A549 (cell line): ENCODE measurements at places on chromosomes 1 and 21. TPM values are rescaled to one million over a fixed set of nuclear protein-coding genes. Genes with fewer than 3 reads are reported as not detected.

Gene GPBP1L1
- polyA plus RNA-seq: 47.7 to 50.9 TPM (median 50.5 TPM) in 3 replicates

Gene FCGR3A
- polyA plus RNA-seq: not detected in 3 replicates

DNA sequence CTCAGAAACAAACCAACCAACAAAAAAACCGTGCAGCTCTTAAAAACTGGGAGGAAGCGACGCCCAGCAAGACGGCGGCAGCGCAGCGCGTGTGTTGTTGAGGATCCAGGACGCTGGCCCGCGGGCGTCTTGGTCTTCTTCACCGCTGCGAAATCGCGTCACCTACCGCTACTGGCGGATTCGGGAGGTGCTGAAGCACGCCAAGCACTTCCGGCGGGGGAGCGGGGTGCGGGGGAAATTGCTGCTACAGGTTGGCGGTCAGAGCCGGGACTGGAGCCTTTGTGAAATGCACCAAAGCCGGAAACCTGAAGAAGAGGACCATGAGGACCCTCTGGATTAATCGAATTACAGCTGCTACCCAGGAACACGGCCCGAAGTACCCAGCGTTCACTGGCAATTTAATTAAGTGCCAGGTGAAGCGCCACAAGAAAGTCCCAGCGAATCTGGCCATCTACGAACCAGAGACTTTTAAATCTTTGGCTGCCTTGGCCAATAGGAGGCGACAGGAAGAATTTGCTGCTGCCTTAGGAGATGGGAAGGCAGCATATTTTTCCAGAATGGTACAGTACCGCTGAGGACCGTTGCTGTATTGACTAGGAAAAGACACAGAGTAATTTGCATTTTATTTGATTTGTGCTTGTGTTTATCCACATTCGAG, 11.9 kb upstream of the RIPPLY3 start:
- DNase-seq: no peak

GRCh38 chr1:15261155-15262002, 14.4 kb downstream of the FHAD1 start:
- DNase-seq: no peak

DNA sequence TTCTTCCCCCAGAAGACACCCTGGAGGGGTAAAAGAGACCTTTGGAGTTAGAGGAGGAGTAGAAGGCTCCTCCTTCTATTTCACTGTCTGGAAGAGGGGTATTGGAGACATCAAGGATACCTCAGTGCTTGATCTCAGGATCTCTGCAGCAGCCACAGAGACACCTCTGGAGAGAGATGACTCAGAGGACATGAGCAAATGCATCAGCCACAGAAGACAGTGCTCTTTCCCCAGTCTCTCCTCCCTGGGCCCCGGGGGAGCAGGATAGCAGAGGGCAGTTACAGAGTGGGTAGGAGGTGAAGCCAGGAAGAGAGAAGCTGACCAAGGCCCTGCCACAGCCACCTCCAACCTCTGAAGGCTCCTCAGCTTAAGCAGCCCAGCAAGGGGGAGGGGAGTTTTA, 15.3 kb upstream of the TEDDM1 start:
- no peak for DNase-seq

DNA sequence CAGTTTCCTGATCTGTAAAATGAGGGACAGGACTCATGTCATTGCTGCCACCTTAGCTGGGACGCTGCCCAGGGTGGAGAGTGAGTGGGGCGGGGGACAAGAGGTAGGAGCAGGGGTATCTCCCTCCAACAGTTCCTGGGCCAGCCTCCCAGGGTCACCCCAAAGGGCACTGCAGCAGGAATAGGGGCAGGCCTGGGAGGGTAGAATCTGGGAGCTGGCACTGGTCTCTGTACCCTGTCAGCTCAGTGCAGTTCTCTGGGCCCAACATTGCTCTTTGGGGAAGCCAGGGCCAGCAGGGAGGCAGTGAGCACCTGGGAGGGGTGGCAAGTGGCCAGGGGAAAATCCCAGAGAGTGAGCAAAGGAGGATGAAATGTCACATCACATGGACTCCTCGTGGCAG, 55.8 kb downstream of the ELK4 start:
- DNase-seq: no peak

DNA sequence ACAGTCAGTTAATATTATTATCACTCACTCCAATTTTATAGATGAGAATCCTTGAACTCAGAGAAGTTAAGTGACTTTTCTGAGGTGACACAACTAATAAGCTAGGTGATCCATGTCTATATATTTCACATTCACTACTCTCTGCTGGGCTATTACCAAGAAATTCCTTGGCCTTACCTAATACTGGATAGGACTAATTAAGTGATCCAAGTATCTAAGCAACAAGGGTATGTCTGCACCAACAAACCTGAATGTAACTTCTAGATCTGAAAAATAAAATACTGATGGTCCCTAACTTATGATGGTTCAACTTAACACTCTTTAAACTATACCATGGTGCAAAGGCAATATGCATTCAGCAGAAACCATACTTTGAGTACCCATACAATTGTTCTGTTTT, 14.8 kb upstream of the CASQ2 start:
- DNase-seq: no peak

GRCh38 chr1:183282101-183282855, 96.2 kb downstream of the LAMC2 start:
- no peak for DNase-seq
